ENCODE measurements at places on chromosomes 2 and 18. TPM values are rescaled to one million over a fixed set of nuclear protein-coding genes. Genes with fewer than 3 reads are reported as not detected.

DNA sequence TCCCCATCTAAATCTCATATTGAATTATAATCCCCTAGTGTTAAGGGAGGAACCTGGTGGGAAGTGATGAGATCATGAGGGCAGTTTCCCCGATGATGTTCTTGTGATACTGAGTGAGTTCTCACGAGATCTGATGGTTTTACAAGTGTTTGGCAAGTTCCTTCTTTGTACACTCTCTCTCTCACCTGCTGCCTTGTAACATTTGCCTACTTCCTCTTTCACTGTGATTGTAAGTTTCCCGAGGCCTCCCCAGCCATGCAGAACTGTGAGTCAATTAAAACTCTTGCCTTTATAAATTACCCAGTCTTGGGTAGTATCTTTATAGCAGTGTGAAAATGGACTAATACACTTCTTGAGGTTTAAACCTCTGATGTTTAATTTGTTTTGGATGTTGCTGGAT lies 177.5 kb downstream of the CD8B2 start:
- DNase-seq: no peak

DNA sequence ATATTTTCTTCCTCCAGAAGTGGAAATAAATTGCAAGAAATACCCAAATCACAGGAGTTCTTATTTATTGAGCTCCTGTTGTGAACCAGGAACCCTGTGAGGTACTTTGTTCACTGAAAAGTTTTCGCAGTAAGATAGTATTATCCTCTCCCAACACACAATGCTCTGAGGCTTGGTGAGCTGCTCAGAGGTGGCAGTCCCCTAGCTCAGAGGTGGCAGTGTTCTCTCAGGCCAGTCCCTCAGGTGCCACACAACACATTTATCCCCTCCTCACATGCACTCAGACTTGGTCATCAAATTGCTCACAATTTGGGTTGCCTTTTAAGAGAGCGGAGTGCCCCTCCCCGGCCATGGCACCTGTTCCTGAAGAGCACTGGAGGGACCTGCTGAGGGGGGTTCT lies 25.9 kb downstream of the FAM228A start:
- DNase-seq: no peak

DNA sequence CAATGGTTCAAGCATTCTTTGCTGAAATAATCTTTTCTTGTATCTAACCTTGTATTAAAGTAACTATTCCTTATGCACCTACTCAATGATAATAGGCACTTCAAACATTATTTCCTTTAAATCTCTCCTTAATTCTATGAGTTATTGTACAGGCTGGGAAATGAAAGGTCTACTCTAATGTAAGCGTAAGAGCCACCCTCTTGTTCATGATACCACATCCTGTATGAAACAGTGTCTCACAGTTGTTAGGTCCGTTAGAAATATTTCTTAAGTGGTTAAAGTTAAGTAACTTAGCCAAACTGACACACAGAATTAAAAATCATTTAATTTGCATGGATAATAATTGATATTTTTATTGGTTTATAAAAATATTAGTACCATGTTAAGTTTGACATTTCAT lies 162.5 kb upstream of the RPRM start:
- no peak for DNase-seq

DNA sequence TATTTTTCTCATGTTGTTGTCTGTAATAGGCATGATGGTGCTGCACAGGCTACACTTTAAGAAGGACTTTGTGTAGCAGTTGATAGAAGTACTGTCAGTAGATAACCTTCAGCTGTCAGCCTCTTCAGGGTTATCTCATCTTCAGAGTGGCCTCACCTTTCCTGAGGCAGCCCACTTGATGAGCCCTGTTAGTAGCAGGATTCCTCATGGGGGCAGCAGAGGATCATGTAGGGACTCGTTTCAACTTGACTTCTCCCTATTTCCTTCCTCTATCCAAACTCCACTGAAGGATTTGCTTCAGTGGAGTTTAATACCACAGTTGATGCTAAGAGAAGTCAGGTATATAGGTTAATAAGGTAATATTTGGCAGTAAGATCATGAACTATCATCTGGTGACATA lies 530.3 kb upstream of the FSIP2 start:
- peak; percentile 68 for DNase-seq

- DNase-seq: no peak
Measured at GRCh38 chr2:194363878-194364277, 1293.1 kb upstream of the SLC39A10 start.

DNA sequence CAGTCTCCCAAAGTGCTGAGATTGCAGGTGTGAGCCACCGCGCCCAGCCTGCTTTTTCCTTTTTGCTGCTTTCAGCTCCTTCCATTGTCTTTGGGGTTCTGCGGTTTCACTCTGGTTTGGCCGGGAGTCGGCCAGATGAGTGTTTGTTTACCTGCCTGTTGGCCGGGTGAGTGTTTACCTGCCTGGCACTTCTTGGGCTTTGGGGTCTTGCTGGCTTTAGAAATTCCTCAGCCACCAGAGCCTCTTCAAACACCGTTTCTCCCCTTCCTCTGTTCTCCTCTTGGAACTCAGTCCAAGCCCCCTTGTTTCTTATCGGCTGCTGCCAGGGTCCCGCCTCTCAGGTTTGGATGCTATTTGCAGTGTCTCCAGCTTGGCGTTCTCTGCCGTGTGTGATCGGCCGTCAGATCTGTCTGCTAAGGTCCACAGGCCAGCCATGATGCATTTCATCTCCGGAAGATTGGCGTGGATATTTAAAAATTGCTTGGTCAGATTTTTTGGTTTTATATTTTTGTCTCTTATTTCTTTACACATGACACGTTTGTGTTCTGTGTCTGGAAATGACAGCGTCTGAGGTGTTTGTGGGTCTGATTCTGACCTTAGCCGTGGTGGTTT lies 14.2 kb upstream of the GAL3ST2 start:
- DNase-seq: no peak

The FAM168B gene
- total RNA-seq: 69.6 TPM

DNA sequence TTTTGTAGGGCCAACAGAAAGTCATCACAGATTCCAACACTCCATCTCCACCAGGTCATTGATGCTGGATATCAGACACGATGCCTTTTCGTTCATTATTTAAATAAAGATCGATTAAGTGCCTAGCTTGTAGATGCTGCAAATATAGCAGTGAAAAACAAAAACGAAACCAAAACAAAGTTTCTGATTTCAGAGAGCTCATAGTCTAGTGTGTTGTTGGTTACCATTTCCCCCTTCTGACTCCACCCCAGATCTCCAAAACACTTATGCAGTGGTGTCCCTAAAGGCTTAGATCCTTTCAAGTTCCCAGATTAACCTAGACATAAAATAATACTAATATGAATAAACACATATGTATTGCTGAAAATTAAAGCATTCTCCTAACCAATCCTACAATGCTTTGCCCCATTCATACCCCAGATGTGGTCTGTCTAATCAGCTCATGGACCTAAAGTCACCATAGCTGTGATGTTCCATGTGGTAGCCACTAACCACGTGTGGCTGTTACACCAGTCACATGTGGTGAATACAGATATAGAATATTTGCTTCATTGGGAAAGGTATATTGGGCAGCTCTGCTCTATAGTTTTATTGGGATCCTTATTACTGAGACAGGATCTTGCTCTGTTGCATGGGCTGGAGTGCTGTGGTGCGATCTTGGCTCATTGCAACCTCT lies 787.2 kb downstream of the TDRD15 start:
- no peak for DNase-seq

GRCh38 chr18:77254711-77255405 lies 5.2 kb downstream of the GALR1 start:
- DNase-seq: no peak

DNA sequence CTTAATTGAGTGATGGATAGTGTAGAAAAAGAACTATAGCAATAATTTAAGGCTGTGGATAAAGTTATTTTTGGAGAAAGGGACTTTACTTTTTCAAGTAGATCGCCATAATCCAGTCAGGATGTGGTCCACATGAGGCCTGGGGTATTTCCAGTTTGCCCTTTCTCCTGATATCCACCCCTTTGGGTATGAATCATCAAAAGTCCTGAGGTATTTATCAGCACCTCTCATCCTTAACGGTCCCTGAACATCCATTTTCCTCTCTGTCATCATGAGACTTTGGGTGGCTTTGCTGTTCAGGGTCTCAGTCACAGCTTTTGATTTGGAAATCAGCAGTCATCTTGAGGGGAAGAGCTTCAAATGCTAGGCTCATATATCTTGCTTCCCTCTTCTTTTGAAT lies 39.3 kb upstream of the ELAC1 start:
- DNase-seq: no peak

GRCh38 chr2:212109217-212109616 lies 429.4 kb downstream of the ERBB4 start:
- no peak for DNase-seq

- no peak for DNase-seq
Measured at GRCh38 chr2:27980242-27980641, 89.7 kb downstream of the BABAM2 start.

- no peak for DNase-seq
Measured at GRCh38 chr2:152944099-152944498, 225.7 kb downstream of the ARL6IP6 start.

DNA sequence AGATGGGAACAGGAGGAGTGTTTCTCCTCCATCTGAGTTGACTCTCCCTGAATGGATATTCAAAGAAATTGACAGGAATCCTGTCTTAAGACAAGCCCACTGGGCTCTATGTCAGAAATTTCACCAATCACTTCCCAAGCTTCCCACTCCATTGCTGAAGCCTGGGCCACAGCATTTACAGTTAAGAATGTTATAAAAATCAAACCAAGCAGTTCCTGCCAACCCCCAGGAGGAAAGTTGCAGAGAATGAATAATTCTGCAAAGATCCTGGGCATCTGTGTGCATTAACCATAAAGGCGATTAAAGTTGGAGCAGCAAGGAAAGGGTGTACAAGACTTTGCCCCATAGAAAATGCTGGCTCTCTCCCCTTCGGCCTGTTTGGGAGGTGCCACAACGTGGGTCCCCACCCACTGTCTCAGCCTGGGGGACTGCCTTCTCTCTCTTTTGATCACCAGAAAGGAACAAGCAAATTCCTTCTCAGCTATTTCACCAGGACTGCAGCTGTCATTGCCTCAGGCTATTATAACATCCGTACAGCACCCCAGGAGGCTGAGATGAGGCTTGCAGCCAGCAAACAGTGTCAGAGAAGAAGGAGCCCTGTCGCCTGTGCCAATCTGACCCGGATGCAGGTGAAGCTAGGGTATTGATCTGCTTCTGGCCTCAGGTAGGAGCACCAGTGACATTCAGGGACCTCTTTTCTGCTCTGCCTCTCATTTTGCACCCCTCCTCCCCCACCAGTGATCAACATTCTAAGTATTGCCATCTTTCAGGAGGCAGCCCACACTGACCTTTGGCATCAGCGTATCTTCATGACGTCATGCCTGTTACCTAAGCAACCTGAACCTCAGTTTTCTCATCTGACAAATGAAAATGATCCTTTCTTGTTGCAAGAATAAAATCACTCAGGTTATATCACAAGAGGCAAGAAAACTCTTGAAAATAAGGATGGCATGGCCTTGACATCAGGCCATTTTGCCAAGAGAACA lies 219.0 kb downstream of the SH3BP4 start:
- peak; percentile 78 for DNase-seq

The SCYGR7 gene
- not detected for total RNA-seq

The RNF103 gene
- total RNA-seq: 13.4 TPM

GRCh38 chr2:104853534-104854497 lies at the start of gene POU3F3:
POU3F3 (plus strand) TSS chr2:104854115; CDS start chr2:104855511, 1,396 bp downstream.
- DNase-seq: peak; percentile 97

The RALB gene
- 31.5 TPM for total RNA-seq

The MEIS1 gene
- total RNA-seq: 6.4 TPM

GRCh38 chr2:157233506-157233905 lies 24.0 kb upstream of the GALNT5 start:
- DNase-seq: no peak

The TBC1D8 gene
- total RNA-seq: 16.9 TPM

The NEURL3 gene
- not detected for total RNA-seq

- no peak for DNase-seq
Measured at GRCh38 chr2:230068016-230068650, 591 bp downstream of the SLC16A14 start.

- DNase-seq: no peak
Measured at GRCh38 chr2:10912076-10912731, 470 bp downstream of the KCNF1 start.
